CD4-positive, alpha-beta T cell treated with Interleukin-1 beta for 1 hour (primary cell): ENCODE measurements at places on chromosomes 1 and 21.

GRCh38 chr1:85976516-85977205 is 179.9 kb downstream of the COL24A1 start:
- no peak for DNase-seq

GRCh38 chr1:61740751-61741700 is 1.3 kb upstream of the PATJ start:
- DNase-seq: no peak

DNA sequence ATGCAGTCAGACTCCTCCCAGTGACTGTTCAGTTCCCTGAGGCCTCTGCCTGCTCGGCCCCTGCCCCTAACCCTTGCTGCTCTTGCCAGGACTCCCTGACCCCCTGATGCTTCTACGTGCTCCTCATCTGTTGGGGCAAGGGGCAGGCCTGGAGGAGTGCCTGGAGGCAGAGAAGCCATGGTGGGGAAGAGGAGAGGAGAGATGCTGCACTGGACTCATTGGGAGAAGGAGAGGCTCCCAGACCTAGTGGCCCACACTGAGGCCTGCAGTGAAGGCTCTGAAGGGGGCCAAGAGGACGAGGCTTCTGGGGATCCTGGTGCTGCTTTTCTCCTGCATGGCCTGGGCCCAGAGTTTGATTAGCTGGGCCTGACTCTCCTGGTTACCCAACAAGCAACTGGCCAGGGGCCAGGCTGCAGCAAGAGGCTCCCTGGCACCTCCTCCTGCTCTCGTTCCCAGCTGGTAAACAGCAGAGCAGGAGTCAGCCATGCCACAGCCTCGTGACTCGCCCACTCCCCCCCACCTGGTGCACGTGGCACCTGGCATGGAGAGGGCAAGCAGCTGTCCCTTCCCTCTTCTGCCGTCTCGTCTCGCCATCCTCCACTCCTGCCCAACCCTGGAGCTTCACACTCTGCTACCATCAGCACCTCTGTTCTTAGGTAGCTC is 847 bp upstream of the RORC start:
- no peak for DNase-seq

DNA sequence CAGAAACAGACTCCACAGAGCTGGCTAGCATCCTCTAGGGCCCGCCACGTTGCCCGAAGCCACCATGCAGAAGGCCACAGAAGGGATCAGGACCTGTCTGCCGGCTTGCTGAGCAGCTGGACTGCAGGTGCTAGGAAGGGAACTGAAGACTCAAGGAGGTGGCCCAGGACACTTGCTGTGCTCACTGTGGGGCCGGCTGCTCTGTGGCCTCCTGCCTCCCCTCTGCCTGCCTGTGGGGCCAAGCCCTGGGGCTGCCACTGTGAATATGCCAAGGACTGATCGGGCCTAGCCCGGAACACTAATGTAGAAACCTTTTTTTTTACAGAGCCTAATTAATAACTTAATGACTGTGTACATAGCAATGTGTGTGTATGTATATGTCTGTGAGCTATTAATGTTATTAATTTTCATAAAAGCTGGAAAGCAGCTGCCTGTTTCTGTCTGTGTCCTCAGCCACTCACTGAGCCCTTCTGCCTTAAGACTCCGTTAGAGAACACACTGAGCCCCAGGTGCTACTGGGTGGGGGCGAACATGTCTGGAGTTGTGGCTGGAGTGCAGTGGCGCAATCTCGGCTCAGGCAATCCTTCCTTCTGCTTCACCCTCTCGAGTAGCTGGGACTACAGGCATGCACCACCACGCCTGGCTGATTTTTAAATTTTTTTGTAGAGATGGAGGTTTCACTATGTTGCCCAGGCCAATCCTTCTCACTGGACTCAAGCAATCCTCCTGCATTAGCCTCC is 14.8 kb downstream of the MFSD2A start:
- no peak for DNase-seq

GRCh38 chr1:169119405-169119804 is 12.9 kb downstream of the ATP1B1 start:
- DNase-seq: no peak
